Stimulated activated CD8-positive, alpha-beta memory T cell treated with anti-CD3 and anti-CD28 coated beads, Interleukin-7, amount 100 ng/mL, for 4 hours (primary cell): ENCODE measurements at places on chromosomes 3 and 15.
A peak's percentile ranks its signal among the peaks of the same experiment; 100 is the strongest.

- no peak for DNase-seq
Measured at GRCh38 chr3:110027446-110028080, 690.2 kb upstream of the DPPA4 start.

DNA sequence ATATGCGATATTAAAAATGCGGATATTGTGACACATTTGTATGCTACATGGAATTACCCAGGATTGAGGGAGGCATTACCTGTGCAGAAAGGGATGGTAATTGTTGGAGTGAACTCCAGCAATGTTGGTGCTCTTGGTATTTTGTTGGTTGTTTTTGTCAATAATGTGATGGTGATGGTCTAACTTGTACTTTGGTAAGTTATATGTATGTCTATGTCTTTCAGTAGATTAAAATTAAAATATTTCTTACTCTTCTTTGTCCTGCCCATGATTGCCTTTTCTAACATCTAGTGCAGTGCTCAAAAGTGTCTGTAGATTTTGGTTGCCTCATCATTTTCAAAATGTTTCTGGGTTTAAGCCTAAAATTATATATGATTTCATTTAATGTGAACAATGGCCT is 192.7 kb downstream of the ROBO2 start:
- no peak for DNase-seq

- DNase-seq: no peak
Measured at GRCh38 chr3:77236118-77236517, 196.2 kb downstream of the ROBO2 start.

DNA sequence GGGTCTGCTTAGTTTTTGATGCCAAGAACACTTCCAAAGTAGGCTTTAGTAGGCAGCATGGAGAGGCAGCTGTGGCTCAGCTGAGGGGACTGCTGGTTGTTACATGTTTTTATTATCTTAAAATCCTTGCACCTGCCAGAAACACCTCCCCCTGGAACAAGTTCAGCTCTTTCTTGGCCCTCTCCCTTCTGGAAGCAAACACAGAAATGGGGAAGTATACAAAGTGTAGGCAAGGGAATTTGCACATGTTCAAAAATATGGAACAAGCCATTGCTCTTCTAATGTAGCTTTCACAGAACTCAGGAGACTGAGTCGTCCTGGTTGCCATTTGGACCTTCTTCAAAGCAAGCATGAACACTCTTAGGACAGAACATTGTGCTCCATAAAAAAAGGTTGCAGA is 169.1 kb upstream of the SEMA6D start:
- no peak for DNase-seq

DNA sequence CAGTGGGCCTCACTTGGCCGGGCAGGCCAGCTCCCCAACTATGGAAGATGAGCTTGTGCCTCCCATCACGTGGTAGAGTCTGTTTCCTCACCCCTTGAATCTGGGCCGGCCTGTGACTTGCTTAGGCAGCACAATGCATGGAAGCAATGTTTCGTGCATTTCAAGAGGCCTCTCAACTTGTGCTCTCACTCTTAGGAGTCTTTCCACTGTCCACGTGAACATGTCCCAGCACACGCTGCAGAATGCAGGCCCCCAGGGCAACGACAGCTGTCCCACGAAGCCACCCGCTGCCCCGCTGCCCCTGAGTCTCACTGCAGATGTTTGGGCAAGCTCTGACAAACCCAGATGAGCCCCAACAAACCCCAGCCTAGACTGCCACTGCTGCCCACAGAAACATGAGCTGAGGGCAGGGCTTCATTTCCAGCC is 27.2 kb upstream of the SLC41A3 start:
- DNase-seq: no peak

GRCh38 chr3:98556164-98557130 is 24.7 kb downstream of the GPR15 start:
- peak; percentile 72 for DNase-seq
